Activated B cell treated with CpG ODN at 0.5 μM for 24 hours (primary cell): ENCODE measurements at places on chromosomes 1 and 21.

DNA sequence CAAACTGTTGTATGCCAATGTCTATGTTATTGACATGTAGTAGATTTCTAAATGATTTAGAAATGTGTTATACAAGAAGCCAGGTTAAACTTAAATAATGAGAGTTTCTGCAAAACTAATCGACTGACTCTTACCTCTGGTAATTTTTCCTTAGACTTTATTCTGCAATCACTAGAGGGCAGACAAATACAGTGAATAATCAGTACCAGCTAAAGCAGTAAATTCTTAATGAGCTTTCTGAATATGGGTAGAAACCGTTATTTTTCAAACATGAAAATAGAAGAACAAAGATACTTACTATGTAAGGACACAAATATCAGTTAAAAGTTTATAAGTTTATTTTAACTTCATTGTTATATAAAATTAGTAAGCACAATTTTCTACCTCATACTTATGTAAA is 97.9 kb upstream of the RGS1 start:
- no peak overlapping the region for H3K27ac ChIP-seq
- peaks cover 7% of the 10 kb centered on the region for H3K27me3 ChIP-seq
- H3K4me3 ChIP-seq = no peak overlapping the region
- no peak for DNase-seq
- H3K36me3 ChIP-seq = no peaks in the 10 kb centered on the region
- no peaks in the 10 kb centered on the region for H3K4me1 ChIP-seq

DNA sequence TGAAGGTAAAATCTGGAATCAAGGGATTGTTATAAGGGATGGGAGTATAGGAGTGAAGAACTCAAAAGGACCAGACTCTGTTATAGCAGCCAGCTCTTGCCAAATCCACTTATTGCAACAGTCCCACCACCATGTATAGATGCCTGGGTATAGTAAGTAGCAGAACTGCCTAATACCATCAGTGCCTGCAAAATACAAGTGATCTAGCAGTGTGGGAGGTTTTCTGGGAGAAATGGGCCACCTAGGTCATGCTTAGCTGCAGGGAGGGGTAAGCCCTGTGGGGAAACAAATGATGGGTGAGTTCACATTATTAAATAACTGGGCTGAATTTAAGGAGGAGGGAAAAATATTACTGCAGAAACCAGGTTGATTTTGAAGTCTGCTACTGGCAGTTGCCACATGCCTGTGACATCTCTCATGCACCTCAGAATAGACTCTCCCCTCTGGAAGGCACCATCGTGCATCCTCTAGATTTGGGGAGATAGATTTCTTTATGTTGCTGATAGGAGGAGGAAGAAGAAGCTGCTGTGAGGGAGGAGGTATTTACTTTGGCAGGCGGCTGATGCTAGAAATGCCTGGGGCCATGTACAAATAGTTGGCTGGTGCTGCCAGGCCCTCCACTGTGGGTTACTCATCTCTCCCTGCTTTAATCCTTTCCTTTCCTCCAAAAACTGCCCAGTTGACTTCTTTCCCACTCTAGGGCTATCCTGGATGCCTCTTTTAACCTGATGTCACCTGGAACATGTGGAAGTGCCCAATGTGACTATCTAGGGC is 27.5 kb downstream of the HLX start:
- H3K27me3 ChIP-seq = peaks cover 11% of the 10 kb centered on the region
- no peak for DNase-seq
- H3K4me1 ChIP-seq = peaks cover 10% of the 10 kb centered on the region
- H3K27ac ChIP-seq = no peak overlapping the region

DNA sequence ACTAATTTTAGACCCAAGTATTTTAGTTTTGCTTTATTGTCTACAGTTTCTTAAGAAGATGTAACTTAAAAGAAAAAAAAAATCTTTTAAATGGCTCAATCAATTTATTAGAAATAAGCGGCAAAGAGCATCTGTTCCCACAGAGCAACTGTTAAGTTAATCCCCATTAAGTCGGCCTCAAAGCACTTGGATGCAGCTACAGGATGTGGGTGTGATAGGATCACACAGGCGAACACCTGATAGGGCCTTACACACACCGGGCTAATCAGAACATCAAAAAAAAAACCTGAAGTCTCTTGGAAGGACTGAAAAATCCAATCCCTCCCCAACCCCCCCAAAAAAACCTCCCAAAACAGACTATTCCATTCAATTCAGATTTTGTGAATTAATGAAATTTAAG is 23.0 kb downstream of the APP start:
- DNase-seq = no peak
- H3K4me3 ChIP-seq = no peak overlapping the region
- no peaks in the 10 kb centered on the region for H3K27me3 ChIP-seq
- no peaks in the 10 kb centered on the region for H3K4me1 ChIP-seq
- no peak overlapping the region for H3K27ac ChIP-seq

DNA sequence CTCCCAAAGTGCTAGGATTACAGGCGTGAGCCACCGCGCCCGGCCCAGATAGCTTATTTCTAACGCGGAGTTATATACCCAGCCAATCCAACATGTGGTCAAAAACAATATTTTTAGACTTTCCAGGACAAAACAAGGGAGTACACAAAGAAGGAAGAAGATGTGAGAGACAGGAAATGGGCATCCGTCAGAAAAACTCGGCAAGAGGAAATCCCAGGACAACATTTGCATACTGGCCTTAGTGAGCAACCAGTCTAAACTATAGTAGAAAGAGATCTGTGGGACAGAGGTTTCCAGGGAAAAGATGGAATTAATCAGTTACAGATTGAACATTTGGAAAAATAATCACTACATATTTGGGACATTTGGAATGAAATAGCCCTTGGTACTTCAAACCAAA is 11.4 kb downstream of the ARMH1 start:
- H3K27ac ChIP-seq = no peak overlapping the region
- no peak for DNase-seq

- H3K36me3 ChIP-seq = no peaks in the 10 kb centered on the region
- H3K27ac ChIP-seq = no peak overlapping the region
- no peak overlapping the region for H3K4me3 ChIP-seq
- peaks cover 2% of the 10 kb centered on the region for H3K27me3 ChIP-seq
- DNase-seq = no peak
Observed at GRCh38 chr1:198064181-198064580, 92.6 kb upstream of the NEK7 start.

DNA sequence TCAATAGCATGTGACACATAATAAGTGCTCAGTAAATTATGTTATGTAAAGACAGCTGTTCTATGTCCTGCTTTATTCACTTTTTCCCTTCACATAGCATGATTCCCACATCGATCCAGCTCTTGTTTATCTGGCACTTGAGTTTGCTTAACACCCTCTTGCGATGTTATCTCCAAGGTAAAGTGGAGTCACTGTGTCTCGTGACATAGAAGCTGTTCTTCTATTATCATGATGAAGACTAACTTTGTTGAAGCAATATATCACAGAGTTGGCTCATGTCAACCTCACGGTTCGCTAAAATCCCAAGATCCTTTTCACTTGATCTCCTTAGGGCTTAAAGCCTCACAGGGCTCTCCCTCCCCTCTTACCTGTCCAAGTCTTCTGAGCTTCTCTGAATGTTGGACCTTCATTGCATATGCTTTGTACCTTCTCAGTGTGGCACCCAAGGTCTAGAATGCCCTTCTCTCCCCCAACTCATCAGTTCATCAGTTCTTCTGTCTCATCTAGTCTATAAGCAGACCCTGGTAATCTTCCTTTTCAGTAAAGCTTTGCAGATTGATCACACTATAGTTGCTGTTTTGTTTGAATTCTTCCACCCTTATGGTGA is 38.0 kb downstream of the PLXNA2 start:
- no peaks in the 10 kb centered on the region for H3K27me3 ChIP-seq
- no peaks in the 10 kb centered on the region for H3K4me1 ChIP-seq
- no peak for DNase-seq
- H3K4me3 ChIP-seq = no peak overlapping the region
- H3K27ac ChIP-seq = no peak overlapping the region

GRCh38 chr1:48944811-48945210 is 168.1 kb upstream of the BEND5 start:
- no peak overlapping the region for H3K27ac ChIP-seq
- no peak for DNase-seq
- H3K4me3 ChIP-seq = no peak overlapping the region
- no peaks in the 10 kb centered on the region for H3K36me3 ChIP-seq
- H3K27me3 ChIP-seq = peaks cover 13% of the 10 kb centered on the region

DNA sequence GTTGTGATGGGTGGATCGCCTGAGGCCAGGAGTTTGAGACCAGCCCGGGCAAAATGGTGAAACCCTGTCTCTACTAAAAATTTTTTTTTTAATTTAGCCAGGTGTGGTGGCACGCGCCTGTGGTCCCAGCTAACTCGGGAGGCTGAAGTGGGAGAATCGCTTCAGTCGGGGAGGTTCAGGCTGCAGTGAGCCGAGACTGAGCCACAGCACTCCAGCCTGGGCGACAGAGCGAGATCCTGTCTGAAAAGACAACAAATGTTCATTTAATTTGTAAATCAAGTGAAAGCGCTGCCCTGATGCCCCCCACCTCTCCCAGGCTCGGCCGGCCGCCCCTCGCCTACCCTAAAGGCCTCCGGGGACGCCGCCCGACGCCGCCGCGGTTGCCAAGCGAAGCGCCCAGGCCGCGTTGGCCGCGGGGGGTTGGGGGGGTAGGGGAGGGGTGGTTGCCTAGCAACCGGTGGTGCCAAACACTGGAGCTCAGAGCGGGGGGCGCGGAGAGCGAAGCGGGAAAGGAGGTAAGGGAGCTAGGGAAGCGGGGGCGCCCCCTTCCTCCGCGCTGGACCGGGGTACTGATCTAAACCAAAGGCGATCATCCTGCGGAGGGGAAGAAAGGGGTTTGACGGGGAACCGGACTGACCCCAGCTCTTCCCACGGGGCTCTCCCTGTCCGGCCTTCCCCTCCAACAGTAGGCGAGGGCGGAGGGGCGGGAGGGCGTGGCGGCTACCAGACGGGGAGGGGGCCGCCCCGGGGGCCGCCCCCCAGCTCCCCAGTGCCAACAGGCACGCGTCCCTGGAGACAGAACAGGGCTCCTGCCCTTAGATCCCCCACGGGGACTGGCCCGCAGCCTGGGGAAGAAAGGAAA is at the start of gene TEKT2:
TEKT2 (plus strand) TSS at position 460 of the 862 bp plus-strand sequence. CDS start 828 bp downstream, outside the sequence.
- no peaks in the 10 kb centered on the region for H3K36me3 ChIP-seq
- no peak within 1 kb of the TSS for H3K27ac ChIP-seq
- DNase-seq = no peak
- H3K4me3 ChIP-seq = peak within 1 kb of the TSS; percentile 44

- H3K4me1 ChIP-seq = peaks cover 40% of the 10 kb centered on the region
- H3K27me3 ChIP-seq = no peaks in the 10 kb centered on the region
- H3K27ac ChIP-seq = peak overlapping the region; percentile 73
- H3K4me3 ChIP-seq = peak overlapping the region; percentile 36
- DNase-seq = no peak
Observed at GRCh38 chr21:29640080-29640508, 299.7 kb downstream of the GRIK1 start.

DNA sequence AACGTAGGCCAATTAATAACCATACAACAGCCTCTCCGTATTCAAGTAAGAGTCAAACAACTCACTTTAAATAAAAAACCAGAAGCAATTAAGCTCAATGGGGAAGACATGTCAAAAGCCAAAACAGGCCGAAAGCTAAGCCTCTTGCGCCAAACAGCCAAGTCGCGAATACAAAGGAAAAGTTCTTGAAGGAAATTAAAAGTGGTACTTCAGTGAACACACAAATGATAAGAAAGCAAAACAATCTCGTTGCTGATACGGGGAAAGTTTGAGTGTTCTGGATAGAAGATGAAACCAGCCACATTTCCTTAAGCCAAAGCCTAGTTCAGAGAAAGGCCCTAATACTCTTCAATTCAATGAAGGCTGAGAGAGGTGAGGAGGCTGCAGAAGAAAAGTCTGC is 53.4 kb downstream of the SIPA1L2 start:
- H3K27ac ChIP-seq = no peak overlapping the region
- H3K4me3 ChIP-seq = no peak overlapping the region
- no peaks in the 10 kb centered on the region for H3K4me1 ChIP-seq
- H3K27me3 ChIP-seq = no peaks in the 10 kb centered on the region
- DNase-seq = no peak

DNA sequence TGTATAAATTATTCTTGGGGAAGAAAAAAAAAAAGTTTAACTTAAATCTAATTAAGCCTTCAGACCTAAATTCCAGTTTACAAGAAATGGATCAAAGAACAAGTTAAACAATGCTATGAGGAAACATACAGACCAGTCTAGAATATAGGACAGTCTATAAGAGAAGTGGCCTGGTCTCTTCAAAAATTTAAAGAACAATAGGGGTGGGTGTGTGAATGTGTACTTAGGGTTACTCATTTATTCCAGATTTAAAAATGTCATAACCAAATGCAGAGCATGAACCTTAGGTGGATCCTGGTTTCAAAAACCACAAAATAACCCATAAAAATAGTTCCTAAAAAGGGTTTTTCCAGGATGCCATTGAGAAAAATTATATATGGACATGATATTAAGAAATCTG is 21.8 kb upstream of the SYNJ1 start:
- no peak overlapping the region for H3K4me3 ChIP-seq
- no peaks in the 10 kb centered on the region for H3K4me1 ChIP-seq
- H3K36me3 ChIP-seq = peaks cover 89% of the 10 kb centered on the region
- no peak overlapping the region for H3K27ac ChIP-seq
- H3K27me3 ChIP-seq = no peaks in the 10 kb centered on the region
- DNase-seq = no peak

- peaks cover 15% of the 10 kb centered on the region for H3K36me3 ChIP-seq
- H3K27ac ChIP-seq = no peak overlapping the region
- H3K4me3 ChIP-seq = peak overlapping the region; percentile 13
- peaks cover 81% of the 10 kb centered on the region for H3K4me1 ChIP-seq
Observed at GRCh38 chr21:45128613-45129188, 54.3 kb downstream of the ADARB1 start.

GRCh38 chr1:11918799-11919519 is 7.3 kb downstream of the KIAA2013 start:
- peaks cover 61% of the 10 kb centered on the region for H3K36me3 ChIP-seq
- no peak for DNase-seq
- peaks cover 33% of the 10 kb centered on the region for H3K4me1 ChIP-seq
- H3K4me3 ChIP-seq = no peak overlapping the region
- no peak overlapping the region for H3K27ac ChIP-seq
- no peaks in the 10 kb centered on the region for H3K27me3 ChIP-seq

DNA sequence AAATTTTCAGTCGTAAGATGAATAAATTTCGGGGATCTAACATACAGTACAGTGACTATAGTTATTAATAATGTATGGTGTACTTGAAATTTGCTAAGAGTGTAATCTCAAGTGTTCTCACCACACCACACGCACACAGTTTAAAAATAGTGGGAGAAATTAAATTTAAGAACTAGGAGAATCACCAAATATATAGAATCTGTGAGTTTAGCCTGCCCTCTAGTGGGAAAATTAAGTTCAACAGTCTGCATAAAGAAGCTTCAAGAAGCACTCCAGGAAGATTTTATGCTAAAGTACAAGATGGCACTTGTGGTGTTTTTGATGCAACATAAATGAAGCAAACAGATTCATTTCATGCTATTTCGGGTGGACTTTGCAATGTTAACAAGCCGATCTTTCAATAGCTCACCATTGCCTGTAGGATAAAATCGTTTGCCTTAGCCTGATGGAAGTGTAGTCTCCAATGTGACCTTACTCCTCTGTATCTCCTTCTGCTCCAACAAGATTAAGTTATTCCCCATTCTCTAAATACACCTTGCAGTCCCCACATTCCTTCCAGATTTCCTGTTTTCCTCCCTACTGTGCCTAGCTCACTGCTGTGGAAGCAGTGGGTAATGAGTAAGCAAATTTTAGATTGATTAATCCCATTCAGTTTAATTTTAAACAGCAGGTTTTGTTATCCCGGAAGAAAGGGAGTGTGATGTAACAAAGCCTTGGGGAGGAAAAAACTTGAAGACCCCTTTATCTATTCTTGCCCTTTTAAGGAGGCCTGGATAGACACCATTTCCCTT is 8.7 kb upstream of the PIK3C2B start:
- H3K4me1 ChIP-seq = peaks cover 72% of the 10 kb centered on the region
- H3K27me3 ChIP-seq = peaks cover 5% of the 10 kb centered on the region
- peaks cover 10% of the 10 kb centered on the region for H3K36me3 ChIP-seq

- H3K27me3 ChIP-seq = no peaks in the 10 kb centered on the region
- no peak overlapping the region for H3K4me3 ChIP-seq
- peaks cover 52% of the 10 kb centered on the region for H3K36me3 ChIP-seq
- no peak for DNase-seq
Observed at GRCh38 chr1:92310185-92310597, 11.3 kb downstream of the RPAP2 start.
